ENCODE measurements at places on chromosomes 7 and 10. TPM values are rescaled to one million over a fixed set of nuclear protein-coding genes. Genes with fewer than 3 reads are reported as not detected.

Gene TEX36
- not detected for total RNA-seq

Gene PGAM2
- total RNA-seq = 0.78 TPM

Gene TSPAN14
- 75.4 TPM for total RNA-seq

Gene ADARB2
- 0.05 TPM for total RNA-seq

Gene CHST3
- 0.16 TPM for total RNA-seq

Gene CPED1
- total RNA-seq = not detected

Gene CYP3A5
- not detected for total RNA-seq

Gene DYDC1
- total RNA-seq = not detected

Gene TRIM74
- 0.44 TPM for total RNA-seq

GRCh38 chr10:53183733-53184132 is 411.1 kb upstream of the MBL2 start:
- H3K27ac ChIP-seq = no peak overlapping the region
- H3K4me3 ChIP-seq = no peak overlapping the region
- H3K36me3 ChIP-seq = no peaks in the 10 kb centered on the region

DNA sequence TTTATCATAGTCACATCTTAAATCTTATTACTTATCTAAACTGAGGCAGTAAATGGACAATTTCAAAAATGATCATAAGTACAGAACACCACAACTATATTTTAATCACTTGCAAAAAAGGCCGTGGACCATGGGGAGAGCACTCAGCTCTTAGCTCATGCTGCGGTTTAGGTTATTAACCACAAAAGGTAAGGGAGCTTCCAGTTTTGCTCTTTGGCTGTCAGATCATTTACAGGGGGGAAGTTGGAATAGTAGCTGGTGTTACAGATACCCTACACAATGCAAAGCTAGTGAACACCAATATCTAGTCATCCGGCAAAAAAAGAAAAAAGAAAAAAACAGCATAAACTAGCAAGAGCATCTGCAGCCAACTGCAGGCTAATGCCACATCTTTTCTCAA is 147.0 kb downstream of the BBS9 start:
- no peaks in the 10 kb centered on the region for H3K36me3 ChIP-seq
- no peak for DNase-seq
- H3K27ac ChIP-seq = no peak overlapping the region
- H3K27me3 ChIP-seq = no peaks in the 10 kb centered on the region

GRCh38 chr10:123772645-123773508 is 106.7 kb downstream of the GPR26 start:
- peak overlapping the region; percentile 58 for H3K27ac ChIP-seq
- no peaks in the 10 kb centered on the region for H3K4me1 ChIP-seq
- peaks cover 7% of the 10 kb centered on the region for H3K27me3 ChIP-seq
- no peaks in the 10 kb centered on the region for H3K36me3 ChIP-seq

DNA sequence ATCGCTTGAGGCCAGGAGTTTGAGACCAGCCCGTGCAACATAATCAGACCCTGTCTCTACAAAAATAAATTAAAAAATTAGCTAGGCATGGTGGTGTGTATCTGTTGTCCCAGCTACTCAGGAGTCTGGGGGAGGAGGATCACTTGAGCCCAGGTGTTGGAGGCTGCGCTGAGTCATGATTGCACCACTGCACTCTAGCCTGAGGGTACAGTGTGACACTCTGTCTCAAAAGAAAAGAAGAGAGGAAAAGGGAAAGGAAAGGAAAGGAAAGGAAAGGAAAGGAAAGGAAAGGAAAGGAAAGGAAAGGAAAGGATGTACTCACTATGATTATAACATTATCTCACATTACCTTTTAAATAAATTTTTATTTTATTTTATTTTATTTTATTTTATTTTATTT is 56.5 kb upstream of the MPP7 start:
- H3K4me3 ChIP-seq = no peak overlapping the region
- peaks cover 7% of the 10 kb centered on the region for H3K27me3 ChIP-seq
- H3K4me1 ChIP-seq = peaks cover 5% of the 10 kb centered on the region
- no peak for DNase-seq

GRCh38 chr7:27869056-27869455 is 129.1 kb downstream of the TAX1BP1 start:
- H3K27ac ChIP-seq = no peak overlapping the region
- H3K4me1 ChIP-seq = peaks cover 14% of the 10 kb centered on the region
- H3K27me3 ChIP-seq = no peaks in the 10 kb centered on the region
- DNase-seq = no peak
- H3K36me3 ChIP-seq = no peaks in the 10 kb centered on the region

GRCh38 chr7:3034591-3035150 is 9.0 kb downstream of the CARD11 start:
- peaks cover 57% of the 10 kb centered on the region for H3K4me1 ChIP-seq
- no peak for DNase-seq
- H3K4me3 ChIP-seq = no peak overlapping the region
- no peaks in the 10 kb centered on the region for H3K27me3 ChIP-seq

- no peak overlapping the region for H3K4me3 ChIP-seq
- DNase-seq = no peak
- no peaks in the 10 kb centered on the region for H3K4me1 ChIP-seq
- H3K27ac ChIP-seq = no peak overlapping the region
Observed at GRCh38 chr7:122676466-122676865, 22.5 kb downstream of the RNF133 start.

- H3K4me3 ChIP-seq = peak overlapping the region; percentile 94
- peaks cover 6% of the 10 kb centered on the region for H3K36me3 ChIP-seq
- peak; percentile 34 for DNase-seq
- peak overlapping the region; percentile 49 for H3K27ac ChIP-seq
- peaks cover 13% of the 10 kb centered on the region for H3K4me1 ChIP-seq
Observed at GRCh38 chr10:79904671-79905321, 44.1 kb downstream of the SFTPD start.

DNA sequence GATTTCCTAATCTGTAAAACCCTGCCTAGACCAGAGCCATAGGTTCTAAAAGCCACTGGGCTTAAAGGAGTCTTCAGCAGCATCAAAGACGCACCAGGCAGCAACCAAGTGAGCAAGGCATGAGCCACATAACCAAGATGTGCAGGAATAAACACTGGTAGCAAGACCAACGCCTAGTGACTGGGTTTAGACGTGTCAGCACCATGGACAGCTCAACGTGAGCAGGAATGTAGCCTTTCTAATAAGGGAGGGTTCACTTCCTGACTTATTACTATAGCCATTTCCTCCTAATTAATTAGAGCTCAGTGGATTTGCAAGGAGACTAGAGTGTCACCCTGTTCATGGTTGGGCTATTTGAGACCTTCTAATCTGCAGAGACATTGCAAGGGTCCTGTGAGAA is 223.7 kb downstream of the LHFPL3 start:
- H3K27me3 ChIP-seq = no peaks in the 10 kb centered on the region
- H3K4me3 ChIP-seq = no peak overlapping the region
- H3K27ac ChIP-seq = no peak overlapping the region
- H3K36me3 ChIP-seq = no peaks in the 10 kb centered on the region
- no peak for DNase-seq

- no peak for DNase-seq
Observed at GRCh38 chr10:97534746-97535367, 36.1 kb downstream of the UBTD1 start.

DNA sequence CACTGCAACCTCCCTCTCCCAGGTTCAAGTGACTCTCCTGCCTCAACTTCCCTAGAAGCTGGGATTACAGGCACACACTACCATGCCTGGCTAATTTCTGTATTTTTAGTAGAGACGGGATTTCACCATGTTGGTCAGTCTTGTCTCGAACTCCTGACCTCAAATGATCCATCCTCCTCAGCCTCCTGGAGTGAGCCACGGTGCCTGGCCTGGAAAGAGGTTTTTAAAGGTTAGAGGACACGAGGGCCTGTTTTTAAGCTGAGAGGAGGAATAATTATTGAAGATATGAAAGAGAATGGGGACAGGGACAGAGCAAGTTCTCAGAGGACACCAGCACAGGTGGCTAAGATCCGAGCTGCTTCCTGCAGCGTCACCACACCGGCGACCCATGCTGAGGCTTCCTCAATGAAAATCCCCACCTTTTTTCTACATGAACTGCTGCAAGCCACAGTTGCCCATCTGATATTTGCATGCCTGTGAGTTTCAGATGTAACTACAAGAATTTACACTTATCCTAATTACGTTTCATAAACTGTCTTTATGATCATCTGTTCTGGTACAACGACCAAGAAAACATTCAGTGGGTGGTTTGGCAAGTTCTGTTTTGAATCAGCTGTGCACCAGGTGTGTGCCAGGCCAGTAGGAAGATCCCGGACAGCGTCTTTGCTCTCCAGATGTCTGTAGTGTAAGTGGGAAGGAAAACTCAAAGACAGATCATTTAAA is 76.0 kb downstream of the HIP1 start:
- no peak for DNase-seq
- no peaks in the 10 kb centered on the region for H3K4me1 ChIP-seq
- H3K36me3 ChIP-seq = no peaks in the 10 kb centered on the region
- no peaks in the 10 kb centered on the region for H3K27me3 ChIP-seq
- H3K4me3 ChIP-seq = no peak overlapping the region
